ENCODE measurements at places on chromosomes 11 and 22.
A peak's percentile ranks its signal among the peaks of the same experiment; 100 is the strongest.

DNA sequence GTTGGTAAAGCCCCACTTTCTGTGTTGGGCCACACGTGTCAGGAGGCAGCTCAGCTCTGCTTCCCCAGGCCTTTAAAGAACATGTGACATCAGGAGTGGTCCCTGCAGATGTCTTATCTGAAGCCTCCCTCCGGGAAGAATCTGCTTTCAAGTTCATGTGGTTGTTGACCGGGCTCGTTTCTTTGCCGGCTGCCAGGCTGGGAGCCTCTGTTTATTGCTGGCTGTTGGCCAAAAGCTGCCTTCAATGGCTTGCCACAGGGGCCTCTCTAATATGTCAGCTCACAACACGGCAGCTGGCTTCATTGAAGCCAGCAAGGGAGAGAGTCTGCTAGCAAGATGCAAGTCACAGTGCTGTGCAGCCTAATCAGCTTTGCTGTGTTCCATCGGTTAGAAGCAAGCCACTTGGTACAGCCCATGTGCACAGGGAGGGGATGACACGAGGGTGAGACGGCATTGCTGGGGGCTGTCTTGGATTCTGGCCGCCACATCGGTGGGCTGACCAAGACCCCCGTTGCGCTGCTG, 14.6 kb downstream of the MRGPRF start:
- DNase-seq: peak; percentile 59

DNA sequence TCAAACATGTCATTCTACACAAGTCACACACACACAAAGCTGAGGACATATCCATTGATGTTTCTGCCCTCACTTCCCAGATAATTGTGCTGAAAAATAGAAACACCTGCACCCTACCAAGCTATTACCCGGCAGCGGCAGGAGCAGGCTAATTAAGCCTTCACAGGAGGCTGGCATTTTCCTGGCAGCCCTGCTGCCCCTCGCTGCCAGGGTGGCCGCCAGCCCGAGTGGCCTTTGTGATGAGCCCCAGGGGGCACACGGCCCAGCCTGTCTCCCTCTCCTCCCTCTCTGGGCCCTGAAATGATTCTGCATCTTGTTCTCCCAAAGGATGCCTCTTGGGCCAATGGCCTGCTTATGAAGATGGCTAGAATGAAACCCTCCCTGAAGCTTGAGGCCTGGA, 76.2 kb upstream of the TP53I11 start:
- DNase-seq: peak; percentile 43

DNA sequence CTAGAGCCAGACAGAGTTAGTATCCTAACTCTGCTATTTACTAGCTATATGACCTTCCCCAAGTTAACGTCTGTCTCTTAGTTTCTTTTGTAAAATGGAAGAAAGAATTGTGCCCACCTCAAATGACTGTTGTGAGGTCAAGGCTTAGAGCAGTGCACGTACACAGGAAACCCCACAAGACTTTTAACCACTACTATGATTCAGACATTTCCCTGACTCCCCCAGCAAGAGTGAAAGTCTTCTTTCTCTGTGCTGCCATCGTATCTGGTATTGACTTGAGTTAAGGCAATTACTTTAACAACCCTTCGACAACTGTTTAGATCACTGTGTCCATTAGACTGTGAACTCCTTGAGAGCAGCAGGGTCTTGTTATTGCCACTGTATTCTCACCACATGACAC, 2.6 kb upstream of the OR52W1 start:
- DNase-seq: no peak

GRCh38 chr11:7515447-7515886, 1.7 kb downstream of the PPFIBP2 start:
- no peak for DNase-seq

DNA sequence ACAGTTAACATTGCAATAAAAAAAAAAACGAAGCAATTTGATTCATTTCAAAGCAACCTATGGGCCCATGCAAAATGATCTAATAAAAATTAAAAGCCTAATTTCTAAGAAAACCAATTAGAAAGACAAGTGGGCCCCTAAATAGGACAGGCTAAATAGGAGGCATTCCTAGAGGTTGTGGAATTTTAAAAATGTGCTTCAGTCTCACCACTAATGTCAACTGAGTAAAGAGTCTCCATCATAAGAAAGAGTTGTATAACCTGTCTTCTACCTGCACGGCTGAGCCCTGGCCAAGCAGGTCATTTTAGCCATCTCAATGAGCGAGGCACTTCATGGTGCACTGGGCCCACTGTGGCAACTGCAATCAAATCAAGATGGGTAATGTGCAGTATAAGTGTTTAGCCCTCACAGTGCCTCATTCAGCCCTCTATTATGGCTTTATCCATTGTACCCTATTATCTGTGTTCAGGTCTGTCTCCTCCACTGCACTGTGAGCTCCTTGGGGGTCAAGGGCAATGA, 76.4 kb downstream of the PRSS23 start:
- DNase-seq: no peak

DNA sequence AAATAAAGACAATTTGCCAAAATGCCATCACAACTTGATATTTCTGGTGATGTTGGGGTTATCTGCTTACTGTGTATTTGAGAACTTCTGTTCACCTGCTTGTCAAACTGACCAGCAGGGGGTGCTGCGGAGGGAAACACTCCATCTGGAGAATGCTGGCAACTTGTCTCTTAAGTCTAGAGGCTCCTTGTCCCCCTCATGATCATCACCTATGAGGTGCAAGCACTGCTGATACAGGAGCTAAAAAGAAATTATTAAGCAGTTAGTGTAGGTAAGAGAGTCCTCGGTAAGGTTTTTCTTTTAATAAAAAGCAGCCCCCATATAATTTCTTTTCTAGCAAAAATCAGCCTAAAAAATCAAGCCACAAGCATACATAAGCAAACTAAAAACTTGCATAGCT, 32.7 kb upstream of the GLYATL1B start:
- DNase-seq: no peak

DNA sequence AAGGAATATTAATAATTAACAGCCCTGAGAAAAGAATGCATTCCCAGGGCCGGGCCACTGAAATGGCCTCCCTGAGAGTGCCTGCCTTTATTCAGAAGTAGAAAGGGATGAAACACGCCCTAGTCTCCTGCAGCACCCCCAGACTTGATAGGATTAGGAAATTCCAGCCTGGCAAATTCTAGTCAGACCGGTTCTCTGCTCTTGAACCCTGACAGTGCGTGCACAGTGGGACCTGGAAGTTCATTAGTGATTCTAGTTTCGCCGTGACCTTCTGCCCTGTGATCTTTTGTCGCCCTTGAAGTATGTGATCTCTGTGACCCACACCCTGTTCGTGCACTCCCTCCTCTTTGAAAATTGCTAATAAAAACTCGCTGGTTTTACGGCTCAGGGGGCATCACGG, 2.1 kb upstream of the GSTP1 start:
- no peak for DNase-seq

- DNase-seq: no peak
Measured at GRCh38 chr11:61756452-61757212, 4.2 kb downstream of the MYRF start.

DNA sequence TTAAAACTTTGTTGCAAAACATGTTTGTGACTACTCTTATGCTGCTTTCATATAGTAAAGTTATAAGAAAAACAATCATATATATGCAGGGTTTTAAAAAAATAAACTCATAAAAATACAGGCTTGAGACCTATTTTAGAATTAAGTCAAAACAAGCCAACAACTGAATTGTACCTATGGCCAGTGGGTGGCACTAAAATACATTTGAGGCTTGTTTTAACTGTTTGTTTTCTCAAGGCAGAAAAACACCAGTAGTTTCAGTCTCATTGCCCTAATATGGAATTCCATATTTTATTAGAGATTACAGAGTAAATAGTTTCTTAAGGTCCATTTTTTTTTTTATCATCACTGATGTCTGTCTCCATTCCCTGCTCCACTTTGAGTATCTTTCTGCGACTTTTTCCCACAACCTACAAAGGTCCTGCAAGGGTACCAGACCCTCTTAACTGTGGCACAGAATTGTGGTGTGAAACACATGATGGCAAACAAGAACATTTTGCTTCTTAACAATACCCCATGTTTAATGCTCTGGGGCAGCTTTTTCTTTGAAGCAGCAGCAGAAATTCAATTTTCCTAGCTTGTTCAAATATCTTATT, 8.5 kb upstream of the CCDC89 start:
- DNase-seq: no peak

DNA sequence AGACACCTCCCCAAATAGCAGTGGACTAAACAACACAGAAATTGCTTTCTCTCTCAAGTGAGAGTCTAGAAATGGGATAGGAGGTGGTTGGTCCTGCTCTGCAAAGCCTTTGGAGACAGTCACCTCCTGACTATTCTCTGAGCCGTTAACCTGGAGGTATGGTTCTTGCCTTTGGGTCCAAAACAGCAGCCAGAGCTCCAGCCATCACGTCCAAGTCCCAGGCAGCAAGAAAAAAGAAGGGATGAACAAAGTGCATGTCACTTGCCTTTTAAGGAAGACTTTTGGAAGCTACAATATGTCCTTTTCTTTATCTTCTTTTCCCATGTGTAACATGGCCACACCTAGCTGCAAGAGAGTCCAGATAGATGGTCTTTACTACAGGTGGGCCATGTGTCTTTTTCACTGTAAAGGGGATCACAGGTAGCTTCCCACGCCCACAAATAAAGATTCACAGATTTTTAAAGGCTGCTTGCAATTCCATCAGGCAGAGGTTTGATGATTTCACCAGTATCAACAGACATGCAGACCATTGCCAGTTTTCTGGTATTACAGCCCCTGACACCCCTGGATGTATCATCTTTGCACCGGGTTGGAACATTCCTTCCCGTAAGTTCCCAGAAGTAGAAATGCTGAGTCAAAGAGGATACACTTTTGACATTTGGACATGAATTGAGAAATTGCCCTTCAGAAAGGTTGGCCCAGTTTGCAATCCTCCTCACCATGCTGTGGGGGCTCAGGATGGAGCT, 66.0 kb downstream of the MYEOV start:
- DNase-seq: no peak

- DNase-seq: no peak
Measured at GRCh38 chr11:107272561-107272960, 185.1 kb downstream of the CWF19L2 start.

- no peak for DNase-seq
Measured at GRCh38 chr22:23473901-23474300, 106.2 kb downstream of the IGLL1 start.

DNA sequence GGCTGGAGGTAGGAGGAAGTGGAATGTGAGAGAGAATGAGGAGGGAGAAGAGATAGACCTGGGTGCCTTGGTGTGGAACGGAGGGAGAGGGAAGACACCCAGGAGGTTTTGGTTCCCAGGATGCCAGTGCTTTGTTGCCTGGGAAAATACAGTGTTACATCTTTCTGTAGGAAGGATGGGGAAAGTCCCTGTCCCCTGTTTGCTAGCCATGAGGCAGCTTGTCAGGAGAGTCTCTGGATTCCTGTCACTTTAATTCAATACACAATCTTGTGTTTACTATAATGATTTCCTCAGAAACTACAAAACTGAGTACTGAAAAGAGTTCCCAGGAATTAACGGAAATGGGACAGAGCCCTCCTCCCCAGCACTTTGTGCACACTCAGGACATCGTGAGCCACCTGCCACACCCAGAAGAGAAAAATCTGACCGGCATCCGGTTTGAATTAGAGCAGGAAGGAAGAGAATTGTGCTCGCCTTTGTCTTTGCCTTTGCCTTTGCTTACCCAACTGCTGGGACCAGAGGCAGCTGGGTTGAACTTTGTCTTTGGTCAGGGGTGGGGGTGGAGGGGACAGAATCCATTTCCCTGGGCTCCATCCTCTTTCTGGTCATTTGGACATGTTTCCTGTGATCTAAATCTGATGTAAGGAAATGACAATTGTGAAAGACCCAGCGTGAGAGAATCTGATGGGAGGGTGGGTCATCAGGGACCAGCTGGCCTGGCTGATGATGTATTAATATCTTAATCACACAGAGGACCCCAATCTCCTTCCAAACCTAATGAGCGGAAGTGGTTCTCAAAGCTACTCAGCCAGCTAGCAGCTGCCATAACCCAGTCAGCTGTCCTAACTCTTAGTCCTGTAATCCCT, 1.3 kb upstream of the LIMK2 start:
- DNase-seq: no peak

- DNase-seq: no peak
Measured at GRCh38 chr22:19986011-19986409, 30.6 kb downstream of the ARVCF start.

DNA sequence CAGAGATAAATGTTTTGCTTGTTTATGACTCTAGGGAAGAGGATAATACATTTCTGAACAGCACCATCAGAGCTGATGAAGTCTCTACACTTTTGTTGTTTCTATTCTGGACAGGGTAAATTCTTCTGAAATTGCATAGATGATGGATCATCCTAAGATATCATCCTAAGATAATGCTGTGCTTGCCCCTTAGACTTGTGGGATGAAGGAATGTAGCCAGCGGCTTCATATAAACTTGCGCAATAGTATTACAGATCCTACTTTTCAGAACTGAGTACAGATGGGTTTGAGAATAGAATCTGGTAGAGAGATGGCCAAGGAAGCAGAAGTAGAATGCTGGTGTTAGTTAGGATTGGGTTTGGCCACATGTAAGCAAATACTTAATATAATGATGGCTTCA, 61.0 kb downstream of the NCAM1 start:
- no peak for DNase-seq

DNA sequence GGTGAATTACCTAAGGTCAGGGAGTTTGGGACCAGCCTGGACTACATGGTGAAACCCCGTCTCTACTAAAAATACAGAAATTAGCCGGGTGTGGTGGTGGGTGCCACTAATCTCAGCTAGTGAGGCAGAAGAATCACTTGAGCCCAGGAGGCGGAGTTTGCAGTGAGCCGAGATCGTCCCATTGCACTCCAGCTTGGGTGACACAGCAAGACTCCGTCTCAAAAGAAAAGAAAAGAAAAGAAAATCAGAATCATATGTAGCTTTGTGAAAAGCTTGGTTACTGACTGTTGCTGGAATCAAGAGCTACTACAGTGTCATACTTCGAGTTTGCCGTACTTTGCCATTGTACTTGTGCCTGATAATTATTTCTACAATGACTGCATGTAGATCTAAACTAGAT, 4.2 kb upstream of the TMEM135 start:
- DNase-seq: no peak

DNA sequence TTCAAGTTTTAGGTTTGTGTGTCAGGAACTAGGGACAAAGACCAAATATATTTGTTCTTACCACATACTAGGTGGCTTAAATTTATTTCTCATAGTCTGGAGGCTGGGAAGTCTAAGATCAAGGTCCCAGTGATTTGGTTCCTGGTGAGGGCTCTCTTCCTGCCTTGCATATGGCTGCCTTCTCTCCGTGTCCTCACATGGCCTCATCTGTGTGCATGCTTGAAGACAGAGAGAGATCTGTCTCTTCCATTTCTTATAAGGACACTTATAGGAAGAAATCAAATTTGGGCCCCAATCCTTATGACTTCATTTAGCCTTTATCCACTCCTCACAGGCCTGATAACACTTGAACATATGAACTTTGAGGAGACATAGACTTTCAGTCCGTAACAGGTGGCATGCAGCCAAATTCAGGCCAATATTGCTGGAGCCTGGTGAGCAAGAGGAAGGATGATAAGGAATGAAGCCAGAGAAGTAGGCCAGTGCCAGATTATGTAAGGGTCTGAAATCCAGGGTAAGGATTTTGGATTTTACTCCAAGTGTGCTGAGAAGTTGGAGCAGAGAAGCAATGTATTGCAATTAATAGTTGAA, 35.1 kb downstream of the TTC17 start:
- DNase-seq: no peak

All from NCI-H2107 (cell line).